ENCODE measurements at places on chromosomes 4 and X. TPM values are rescaled to one million over a fixed set of nuclear protein-coding genes. Genes with fewer than 3 reads are reported as not detected.

PLAC1 gene
- total RNA-seq, result 2.2 TPM

CLDN34 gene
- total RNA-seq, result not detected

ARHGAP36 gene
- not detected for total RNA-seq

GLUD2 gene
- 2.2 TPM for total RNA-seq

CT45A1 gene
- total RNA-seq, result not detected

GSX2 gene
- total RNA-seq, result not detected

C4orf54 gene
- total RNA-seq, result not detected

MAGED4B gene
- 44.5 TPM for total RNA-seq

LINC00632 gene
- 1.7 TPM for total RNA-seq

MAGEC2 gene
- not detected for total RNA-seq

PNMA6F gene
- total RNA-seq, result not detected

Data from smooth muscle cell of trachea (primary cell).